Stimulated activated CD4-positive, alpha-beta T cell treated with anti-CD3 and anti-CD28 coated beads, TNF-alpha, amount 100 ng/mL, for 24 hours (primary cell): ENCODE measurements at places on chromosomes 5 and 9.
A peak's percentile ranks its signal among the peaks of the same experiment; 100 is the strongest.

- DNase-seq, result no peak
Measured at GRCh38 chr5:135112008-135112725, 78.1 kb upstream of the PITX1 start.

GRCh38 chr5:43065387-43065947, 25.3 kb upstream of the ANXA2R start:
- no peak for DNase-seq

GRCh38 chr5:89377767-89378455, 494.9 kb upstream of the MEF2C start:
- no peak for DNase-seq

DNA sequence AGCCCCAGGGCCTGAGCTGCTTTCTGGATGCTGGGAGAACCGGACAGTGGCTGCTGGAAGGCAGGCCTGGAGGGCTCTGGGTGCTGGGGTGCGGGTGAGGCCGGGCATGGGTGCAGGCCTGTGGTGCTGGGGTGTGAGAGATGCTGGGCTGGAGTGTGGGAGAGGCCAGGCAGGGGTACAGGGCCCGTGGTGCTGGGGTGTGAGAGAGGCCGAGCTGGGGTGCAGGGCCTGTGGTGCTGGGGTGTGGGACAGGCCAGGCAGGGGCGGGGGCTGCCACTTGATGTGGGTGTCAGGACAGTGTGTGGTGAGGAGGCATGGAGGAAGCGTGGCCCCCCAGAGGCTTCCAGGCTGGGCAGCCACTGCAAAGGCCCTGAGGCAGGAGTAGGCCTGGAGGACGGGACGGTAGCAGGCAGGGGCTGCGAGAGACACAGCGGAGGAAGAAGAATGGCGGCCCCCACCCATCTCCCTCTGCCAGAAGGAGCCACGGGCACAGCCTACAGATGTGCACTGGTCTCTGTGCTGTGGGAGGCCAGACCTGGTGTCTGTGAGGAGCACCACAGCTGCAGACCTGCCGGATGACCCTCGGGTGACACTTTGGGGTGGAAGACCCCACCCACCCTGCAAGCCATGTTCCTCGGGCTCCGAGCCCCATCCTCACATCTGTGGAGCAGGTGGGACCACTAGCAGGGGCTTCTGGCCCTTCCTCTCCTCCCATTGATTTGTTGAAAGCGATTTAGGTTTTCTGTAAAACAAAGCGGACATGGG, 9.3 kb downstream of the NKD2 start:
- no peak for DNase-seq

DNA sequence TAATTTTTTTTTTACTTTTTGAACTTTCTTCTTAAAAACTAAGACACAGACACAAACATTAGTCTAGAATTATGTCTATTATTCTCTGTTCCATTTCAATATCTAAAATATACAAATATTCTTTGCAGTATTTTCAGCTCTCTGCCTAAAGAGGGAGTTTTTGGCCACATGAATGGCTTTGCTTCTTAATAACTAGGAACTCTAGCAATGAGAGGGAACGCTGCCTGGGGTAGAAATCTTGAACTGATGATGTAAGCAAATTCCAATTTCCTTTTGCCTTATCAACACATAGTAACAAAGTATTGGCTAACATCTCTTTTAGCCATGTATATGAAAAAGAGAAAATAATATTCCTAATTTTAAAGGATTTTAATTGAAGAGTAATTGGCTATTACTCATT, 51.9 kb downstream of the SLC25A46 start:
- no peak for DNase-seq

DNA sequence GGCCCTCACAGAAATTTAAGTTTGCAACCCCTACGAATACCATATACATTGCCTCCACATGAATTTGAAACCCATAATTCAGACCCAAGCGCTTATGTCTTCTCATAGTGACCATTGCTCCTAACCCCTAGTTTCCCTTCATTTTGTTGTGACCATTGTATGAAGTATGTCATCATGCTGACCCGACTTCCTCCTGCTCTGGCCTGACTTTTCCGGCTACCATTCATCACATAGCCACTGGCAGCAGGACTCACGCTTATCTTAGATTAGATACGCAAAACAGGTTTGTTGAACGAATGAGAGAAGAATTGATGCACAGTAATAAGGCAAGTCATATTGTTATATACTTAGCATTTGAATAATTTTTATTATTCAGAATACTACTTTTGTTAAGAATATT, 345.4 kb downstream of the FBXL17 start:
- DNase-seq, result no peak

GRCh38 chr5:135449644-135450043, 2.5 kb upstream of the DCANP1 start:
- DNase-seq, result no peak

DNA sequence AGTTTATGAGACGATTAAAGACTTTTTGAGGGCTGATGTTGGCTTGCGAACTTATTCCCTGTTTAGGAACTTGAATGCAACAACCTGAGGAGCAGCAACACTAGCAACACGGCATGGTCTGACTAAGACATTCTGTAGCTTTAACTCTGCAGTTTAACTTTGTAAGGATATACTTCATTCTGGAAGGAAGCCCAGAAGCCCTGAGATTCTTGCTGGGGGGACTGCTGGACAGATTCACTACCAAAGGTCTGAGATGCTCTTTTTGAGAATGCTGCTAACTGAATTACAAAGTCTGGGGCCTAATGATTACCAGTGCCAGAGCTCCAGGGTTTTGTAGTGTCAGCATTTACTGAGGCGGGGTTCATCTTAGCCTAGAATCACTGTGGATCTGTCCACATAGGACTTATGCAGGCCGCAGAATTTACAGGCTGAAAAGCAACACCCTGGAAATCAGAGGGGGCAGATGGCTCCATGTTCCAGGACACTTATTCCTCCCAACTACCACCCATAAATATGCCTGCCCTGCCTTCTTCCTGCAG, 537.1 kb upstream of the CDH18 start:
- no peak for DNase-seq

GRCh38 chr5:69494452-69494851, 1.9 kb downstream of the OCLN start:
- DNase-seq, result no peak

DNA sequence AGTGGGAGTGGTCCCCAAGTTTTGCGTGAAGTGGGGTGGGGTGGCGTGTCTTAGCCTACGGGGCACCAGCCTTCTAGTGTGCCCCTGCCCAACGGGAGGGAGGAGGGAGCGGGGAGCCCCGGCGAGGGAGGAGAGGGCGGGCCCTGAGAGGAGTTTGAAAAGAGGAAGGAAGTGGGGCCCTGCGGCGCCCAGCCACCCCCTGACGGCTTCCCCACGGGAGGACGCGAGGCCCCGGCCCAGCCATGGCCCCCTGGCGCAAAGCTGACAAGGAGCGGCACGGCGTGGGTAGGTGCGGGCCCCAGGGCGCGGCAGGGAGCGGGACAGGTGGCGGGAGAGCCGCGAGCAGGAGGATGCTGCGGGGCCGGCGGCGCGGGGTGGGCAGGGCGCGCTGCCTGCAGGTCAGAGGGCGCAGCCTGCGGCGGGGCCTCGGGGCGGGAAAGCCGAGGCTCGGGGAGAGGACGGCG, at the start of gene DOCK2:
DOCK2 (plus strand) TSS at position 191 of the 464 bp plus-strand sequence; CDS start at position 243, 52 bp downstream.
- DNase-seq, result peak; percentile 27

GRCh38 chr5:122022966-122023365, 55.1 kb downstream of the LOX start:
- no peak for DNase-seq

- DNase-seq, result no peak
Measured at GRCh38 chr9:83422527-83422926, 115.7 kb downstream of the FRMD3 start.

GRCh38 chr9:3682186-3682585, 156.4 kb upstream of the RFX3 start:
- DNase-seq, result no peak

DNA sequence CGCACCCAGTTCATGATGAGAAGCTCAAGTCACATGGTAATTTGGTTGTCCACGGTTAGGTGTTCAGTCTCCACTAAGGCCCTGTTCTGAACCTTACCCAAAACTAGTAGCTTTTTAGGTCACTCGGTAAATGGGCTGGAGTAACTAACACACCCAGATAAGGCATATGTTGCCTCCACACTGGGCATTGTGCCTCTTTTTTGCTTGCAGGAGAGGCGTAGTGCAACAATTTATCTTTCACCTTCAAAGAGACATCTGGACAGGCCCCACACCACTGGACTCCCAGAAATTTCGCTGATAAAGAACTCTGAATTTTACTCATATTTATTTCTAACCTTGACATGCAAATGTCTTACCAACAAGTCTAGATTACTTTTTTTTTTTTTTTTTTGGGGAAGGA, 16.8 kb upstream of the PTGES start:
- no peak for DNase-seq

DNA sequence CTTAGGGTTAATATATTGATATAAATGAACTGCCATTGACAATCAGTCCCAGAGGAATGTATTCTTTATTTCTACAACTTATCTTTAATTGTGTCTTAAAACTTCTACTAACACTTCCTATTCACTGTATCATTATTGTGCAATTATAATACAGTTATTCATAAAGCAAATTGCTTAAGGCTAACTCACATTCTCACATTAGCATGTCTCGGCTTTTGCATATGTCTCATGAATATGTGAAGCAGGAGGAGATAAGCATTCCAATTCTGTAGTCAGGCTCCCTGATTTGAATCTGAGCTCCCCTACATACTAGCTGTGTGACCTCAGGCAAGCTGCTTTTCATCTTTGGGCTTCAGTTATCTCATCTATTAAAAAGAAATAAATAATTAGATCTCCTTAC, 45.4 kb downstream of the PLGRKT start:
- DNase-seq, result no peak

GRCh38 chr5:150023136-150023535, 22.6 kb downstream of the HMGXB3 start:
- DNase-seq, result no peak

- no peak for DNase-seq
Measured at GRCh38 chr5:174839196-174839595, 114.8 kb downstream of the MSX2 start.

DNA sequence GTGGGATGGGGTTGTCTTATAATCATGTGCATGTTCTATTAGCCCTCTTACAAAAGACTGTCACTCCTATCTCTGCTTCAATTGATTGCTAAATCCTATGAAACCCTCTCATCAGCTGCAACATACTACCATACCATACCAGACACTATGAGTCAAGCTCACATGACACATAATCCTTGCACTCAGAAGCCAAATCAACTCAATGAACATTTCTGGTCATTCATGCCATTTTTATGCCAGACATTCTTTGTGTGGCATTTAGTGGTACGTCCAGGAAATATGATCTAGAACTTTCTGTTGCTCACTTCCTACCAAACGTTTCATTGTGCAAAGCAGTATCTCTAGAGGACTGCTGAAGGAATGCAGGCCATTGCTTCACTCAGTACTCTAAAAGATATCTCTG, 159.2 kb upstream of the GNA14 start:
- DNase-seq, result no peak

DNA sequence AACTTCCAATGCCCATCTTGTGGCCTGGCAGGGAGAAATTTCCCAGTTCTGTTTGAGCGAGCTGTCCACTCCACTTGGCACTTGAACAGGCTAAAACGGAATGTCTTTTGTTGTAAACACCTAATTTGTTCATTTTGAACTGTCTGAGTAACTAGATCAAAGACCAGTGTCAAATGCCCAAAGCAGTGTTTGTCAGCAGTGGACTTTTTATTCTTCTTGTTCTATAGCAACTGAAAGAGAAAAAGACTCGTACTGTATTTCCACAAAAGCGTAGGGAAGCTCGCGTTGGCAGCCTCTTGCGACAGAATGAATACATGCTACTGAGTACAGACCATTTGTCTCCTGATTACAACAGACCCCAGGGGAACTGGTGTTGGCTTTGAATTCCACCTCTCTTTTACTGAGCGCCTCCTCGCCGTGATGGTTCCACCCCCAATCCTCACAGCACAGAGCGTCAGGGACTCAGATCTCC, 601.8 kb upstream of the ZNF608 start:
- DNase-seq, result no peak

DNA sequence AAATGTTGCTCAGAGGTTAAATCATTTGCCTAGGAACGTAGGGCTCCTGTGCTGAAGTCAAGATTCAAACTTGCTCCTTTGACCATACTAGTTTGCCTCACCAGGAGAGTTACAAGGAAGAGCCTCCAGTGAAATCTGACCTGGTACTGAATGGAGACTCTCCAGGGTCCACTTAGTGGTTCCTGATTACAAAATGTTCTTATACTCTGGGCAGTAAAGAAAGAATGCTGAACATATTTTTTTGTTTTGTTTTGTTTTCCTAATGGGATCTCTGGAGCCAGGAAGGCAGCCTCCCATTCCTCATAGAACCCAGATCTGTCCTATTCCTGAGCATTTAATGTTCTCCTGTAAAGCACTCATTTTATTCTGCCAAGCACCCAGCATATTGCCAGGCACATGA, 256.5 kb upstream of the CLINT1 start:
- DNase-seq, result no peak

- DNase-seq, result no peak
Measured at GRCh38 chr9:135240222-135240621, 152.8 kb downstream of the OLFM1 start.

- DNase-seq, result no peak
Measured at GRCh38 chr9:88653911-88654310, 118.9 kb downstream of the NXNL2 start.

- DNase-seq, result no peak
Measured at GRCh38 chr5:168377525-168377924, 86.1 kb downstream of the WWC1 start.

DNA sequence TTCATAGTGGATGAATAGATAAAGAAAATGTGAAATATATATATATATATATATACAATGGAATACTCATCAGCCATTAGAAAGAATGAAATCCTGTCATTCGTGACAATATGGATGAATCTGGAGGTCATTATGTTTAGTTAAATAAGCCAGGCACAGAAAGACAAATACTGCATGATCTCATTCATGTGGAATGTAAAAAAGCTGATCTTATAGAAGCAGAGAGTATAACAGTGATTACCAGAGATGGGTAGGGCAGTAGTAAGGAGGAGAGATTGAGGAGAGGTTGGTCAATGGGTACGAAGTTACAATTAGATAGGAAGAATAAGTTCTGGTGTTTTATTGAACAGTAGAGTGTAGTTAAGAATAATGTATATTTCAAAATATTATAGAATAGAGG, 19.7 kb upstream of the PCDHAC2 start:
- no peak for DNase-seq

DNA sequence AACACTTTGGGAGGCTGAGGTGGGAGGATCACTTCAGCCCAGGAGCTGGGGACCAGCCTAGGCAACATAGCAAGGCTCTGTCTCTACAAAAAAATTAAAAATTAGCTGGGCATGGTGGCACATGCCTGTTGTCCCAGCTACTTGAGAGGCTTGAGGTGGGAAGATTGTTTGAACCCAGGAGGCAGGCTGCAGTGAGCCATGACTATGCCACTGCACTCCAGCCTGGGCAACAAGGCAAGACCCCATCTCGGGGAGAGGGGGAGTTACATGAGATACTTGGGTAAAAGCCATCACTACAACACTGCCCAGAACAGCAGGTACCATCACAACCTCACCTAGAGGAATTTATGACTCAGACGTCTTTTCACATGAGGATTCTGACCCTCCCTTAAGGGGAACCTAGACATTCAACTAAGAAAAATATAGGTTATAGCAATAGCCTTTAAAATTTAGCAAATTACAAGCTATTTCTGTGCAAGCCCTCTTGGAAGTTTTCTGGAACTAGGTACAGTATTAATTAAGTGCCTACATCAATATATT, 143.5 kb downstream of the NFIB start:
- DNase-seq, result no peak
